ENCODE measurements at places on chromosomes 11 and 22. TPM values are rescaled to one million over a fixed set of nuclear protein-coding genes. Genes with fewer than 3 reads are reported as not detected.

GRCh38 chr11:34104680-34105078 is 750 bp upstream of the NAT10 start:
- DNase-seq, result no peak

DNA sequence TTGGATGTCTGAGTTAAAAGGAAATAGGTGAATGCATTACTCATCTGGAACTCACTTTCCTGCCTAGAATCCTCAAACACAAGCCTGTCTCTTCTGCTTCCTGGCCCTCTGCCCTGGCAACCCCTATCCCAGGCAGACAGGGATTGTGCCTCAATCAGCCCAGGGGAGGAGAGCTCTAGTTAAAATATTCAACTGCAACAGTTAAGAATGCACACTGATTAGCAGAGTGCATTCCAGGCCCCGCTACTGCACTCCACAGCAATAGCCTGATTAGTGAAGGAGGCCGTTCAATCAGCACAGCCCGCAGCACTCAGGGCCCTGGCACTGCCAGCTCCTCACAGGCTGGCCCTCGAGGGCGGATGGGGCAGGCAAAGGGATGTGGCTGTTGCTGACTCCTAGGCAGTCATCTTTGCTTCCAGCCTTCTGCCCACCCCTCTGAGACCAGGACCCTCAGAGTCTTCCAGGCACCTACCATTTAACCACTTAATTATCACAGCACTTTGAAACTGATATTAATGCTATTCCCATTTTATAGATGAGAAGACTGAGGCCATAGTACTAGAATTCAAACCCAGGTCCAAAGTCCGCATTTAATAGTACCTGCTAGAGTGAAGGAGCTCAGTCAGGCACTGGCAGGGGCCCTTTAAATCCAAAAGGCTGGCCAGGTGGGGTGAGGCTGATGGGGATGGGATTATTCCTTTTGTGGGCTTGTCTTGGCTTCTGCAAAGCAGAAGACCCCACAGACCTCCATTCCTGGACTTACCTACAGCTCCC is 435.3 kb downstream of the SOX6 start:
- DNase-seq, result no peak

GRCh38 chr22:45586651-45587405 is 84.1 kb downstream of the FBLN1 start:
- no peak for DNase-seq

- DNase-seq, result no peak
These were observed 564.7 kb downstream of the KCNA4 start for GRCh38 chr11:29452146-29452545.

DNA sequence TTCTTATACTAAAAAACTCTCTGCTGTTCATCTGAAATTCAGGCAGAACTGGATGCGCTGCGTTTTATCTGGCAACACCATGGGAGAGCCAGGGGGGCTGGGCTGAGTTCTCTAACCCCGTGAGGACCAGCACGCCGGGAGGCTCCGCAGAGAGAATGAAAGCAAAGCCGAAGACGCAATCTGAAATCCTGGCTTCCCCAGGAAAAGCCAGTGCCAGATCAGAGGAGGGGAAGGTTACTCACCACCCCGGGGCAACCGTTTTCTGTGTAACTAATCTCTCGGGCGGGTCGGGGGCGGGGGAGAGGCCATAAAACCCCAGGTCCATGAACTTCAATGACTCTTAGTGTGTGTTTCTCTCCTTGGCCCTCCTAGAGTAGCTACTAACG is 99.4 kb downstream of the SHANK2 start:
- DNase-seq, result no peak

DNA sequence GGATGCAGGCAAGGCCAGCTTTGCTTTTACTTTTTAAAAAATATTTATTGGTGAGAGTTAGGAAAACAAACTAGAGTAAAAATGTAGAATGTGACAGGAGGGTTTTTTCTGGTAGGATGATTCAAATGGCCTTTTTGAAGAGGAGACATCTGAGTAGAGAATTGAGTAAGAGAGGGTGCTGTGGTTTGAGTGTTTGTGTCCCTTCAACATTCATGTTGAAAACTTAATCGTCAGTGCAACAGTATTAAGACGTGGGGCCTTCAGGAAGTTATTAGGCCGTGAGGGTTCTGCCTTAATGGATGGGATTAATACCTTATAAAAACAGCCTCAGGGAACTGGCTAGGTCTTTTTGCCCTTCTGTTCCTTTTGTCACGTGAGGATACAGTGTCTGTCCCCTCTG is 288.8 kb upstream of the C11orf87 start:
- no peak for DNase-seq

DNA sequence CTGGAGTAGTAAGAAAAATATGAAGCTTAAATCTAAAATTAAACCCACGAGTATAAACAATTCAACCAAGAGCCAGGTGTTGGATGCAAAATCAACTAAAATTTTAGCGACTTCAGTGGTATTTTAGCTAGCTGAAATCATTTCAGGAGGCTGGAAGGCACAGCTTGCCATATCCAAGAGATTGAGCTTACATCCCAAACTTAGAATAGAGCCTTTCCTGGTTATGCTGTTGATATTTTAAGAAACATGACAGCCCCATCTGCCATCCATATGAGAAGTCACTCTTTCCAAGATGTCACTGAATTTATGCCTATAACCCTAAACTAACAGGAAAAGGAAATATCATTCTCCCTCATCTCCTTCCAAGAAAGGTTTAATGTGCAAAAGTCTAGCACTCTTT is 334.0 kb downstream of the KCNA4 start:
- DNase-seq, result no peak

DNA sequence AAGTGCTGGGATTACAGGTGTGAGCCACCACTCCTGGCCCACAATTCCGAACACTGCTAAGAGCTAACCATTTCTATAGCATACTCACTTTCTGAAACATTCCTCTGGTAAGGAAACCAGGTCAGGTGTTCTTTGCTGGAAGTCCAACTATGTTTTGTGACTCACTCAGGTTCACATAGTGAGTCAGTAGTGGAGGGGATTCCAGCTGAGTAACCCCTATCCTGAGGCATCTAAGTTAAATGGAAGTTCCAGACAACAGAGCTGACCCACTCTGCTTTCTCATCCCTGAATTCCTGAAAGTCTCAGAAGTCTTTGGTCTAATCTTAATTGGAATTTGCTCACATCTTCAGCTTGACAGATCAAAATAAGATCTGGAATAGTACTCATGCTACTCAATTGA is 3.0 kb upstream of the CHRNA10 start:
- DNase-seq, result no peak

DNA sequence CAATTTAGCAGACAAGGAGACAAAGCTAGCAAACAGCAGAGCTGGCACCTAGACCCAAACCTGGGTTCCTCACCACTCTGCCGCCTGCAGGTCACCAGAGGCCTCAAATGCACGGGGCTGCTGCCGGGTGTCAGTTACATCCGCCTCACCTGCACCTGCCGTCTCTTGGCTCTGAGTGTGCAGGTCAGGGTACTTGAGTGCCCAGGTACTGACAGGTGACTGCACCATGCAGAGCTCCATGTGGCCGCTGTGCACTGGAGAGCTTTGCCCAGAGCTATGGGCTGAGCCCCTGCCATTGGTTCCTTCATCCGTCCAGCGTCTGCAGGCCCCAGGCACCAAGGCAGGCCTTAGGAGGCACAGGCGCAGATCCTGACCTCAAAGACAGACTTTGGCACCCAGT is 35.0 kb downstream of the PDGFB start:
- DNase-seq, result no peak

GRCh38 chr22:19696504-19697276 is 17.6 kb upstream of the SEPTIN5 start:
- DNase-seq, result no peak

DNA sequence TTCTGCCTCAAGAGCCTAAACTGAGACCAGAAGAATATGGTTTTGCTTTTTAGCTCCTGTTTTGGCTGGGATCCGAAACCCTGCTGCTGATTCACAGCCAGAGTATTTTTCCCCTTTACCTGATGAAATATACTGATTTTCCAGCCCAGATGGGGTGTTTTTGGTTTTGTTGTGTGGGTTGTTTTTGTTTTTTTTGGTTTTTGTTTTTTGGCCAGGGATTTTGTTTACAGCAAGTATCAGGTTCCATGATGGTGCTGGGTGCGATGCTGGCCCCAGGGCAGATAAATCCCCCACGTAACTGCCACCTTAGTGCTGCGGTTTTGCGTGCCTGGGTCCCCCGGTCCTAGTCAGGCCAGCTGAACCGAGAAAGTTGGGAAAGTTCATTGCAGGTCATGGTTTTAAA is 103.7 kb downstream of the ZBTB16 start:
- DNase-seq, result no peak

GRCh38 chr22:49084206-49084605 is 743.5 kb downstream of the BRD1 start:
- peak; percentile 8 for DNase-seq

DNA sequence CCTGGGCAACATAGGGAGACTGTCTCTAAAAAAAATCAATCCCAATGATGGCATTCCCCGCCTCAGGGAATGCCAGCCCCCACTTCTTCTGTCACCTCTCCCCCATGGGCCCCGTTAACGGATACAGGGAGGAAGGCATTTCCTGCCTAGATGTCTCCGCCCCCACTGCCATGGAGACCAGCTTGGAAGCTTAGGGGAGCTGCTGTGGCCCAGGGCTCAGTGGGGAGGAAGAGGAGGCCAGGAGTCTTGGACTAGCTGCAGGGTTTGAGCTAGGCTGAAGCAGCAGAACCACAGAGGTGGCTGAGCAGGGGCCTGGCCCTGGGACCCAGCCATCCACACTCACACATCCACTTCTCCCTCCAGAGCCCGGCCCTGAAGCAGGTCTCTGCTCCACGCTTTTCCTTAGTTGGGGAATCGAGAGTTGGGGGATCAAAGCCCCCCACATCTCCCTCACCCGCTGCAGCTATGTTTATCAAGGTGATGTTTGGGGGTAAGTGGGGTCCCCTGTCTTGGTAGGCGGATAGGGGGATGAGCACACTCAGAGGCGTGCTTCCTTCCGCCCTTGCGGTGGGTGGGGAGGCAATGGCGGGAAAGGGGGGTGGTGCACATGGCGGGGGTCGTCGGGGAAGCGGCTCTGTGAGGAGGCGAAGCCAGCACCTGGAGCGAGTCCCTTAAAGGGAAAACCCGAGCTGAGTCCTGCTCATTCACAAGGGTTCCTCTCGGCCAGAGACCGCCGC is at the start of gene C22orf15:
C22orf15 (plus strand) TSS at position 149 of the 737 bp plus-strand sequence; CDS start at position 466, 317 bp downstream.
- DNase-seq, result peak; percentile 35

GRCh38 chr11:112226831-112227401 is 688 bp downstream of the PTS start:
- DNase-seq, result no peak

- DNase-seq, result no peak
These were observed 693 bp downstream of the NFAM1 start for GRCh38 chr22:42431401-42432019.

GRCh38 chr22:37632174-37633088 is 7.0 kb upstream of the SH3BP1 start:
- DNase-seq, result peak; percentile 69

- no peak for DNase-seq
These were observed 114.9 kb downstream of the ARHGAP32 start for GRCh38 chr11:129077191-129077590.

GRCh38 chr11:77882396-77882795 is 61.5 kb downstream of the AAMDC start:
- DNase-seq, result no peak

- no peak for DNase-seq
These were observed 48.7 kb downstream of the RPS6KA4 start for GRCh38 chr11:64407630-64408029.

GRCh38 chr22:39242595-39243438 is 2.0 kb downstream of the PDGFB start:
- DNase-seq, result peak; percentile 63

GRCh38 chr11:88402784-88403183 is 65.2 kb upstream of the CTSC start:
- DNase-seq, result no peak

DNA sequence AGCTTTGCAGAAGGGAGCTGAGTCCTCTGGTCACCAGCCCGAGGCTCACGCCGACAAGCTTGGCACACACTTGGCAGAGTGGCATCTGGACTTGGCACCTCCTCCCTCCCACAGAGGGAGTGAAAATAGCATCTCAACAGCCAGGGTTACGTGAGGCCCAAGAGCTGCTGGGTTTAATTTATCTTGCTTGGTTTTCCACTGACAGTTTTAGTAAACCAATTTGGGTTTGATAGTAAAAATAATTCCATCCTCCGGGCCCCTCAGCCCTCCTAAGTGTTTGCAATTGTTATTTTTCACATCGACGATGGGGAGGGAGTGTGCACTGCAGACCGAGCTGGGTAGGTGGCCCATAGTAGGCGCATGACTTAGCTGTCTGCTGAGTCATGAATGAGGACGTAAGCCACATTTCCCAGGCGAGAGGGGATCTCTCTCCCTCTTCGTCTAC is 107.6 kb upstream of the ASPHD2 start:
- no peak for DNase-seq

- DNase-seq, result no peak
These were observed 92.2 kb downstream of the LUZP2 start for GRCh38 chr11:24589064-24589463.

GRCh38 chr11:129972611-129973010 is 30.0 kb downstream of the PRDM10 start:
- DNase-seq, result no peak

DNA sequence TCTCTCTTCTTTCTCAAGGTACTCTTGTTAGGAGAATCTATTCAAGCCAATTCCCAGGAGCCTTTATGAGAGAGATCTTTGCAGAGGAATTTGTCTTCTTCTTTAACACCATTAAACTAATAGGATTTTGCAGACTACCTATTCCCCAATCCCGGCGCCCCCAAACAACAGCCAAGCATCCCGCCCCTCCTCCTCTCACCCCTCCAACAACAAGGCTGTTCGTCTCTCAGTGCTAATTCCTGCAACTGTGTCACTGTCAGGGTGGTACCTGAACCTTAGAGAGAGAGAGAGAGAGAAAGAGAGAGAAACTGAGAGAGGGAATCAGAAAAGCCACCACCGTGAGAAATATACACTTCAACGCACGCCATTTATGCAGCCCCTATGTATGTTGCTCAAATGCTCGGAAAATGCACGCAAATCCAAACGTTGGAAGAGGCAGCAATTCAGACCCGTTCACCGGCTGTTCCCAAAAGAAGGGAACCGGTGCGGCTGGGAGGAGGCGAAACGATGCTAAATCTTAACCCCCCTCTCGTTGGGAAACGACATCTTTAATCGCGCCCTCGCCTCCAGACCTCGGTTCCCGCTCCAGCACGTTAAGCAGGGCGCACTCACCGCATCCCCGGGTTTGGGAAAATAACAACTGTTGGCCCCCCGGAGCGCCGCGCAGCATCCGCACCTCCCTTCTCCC is 961 bp downstream of the KCNA4 start:
- DNase-seq, result no peak

MMP1 gene
- not detected for total RNA-seq

ARL14EP gene
- 51.8 TPM for total RNA-seq

OR4A16 gene
- total RNA-seq, result not detected

COMT gene
- 78.5 TPM for total RNA-seq

FXYD2 gene
- total RNA-seq, result 1.1 TPM

GPHA2 gene
- total RNA-seq, result not detected

DDX6 gene
- total RNA-seq, result 178 TPM

KCNQ1 gene
- 9.1 TPM for total RNA-seq

OVOL1 gene
- 0.09 TPM for total RNA-seq

DKK3 gene
- not detected for total RNA-seq

SCN3B gene
- total RNA-seq, result not detected

OR5T3 gene
- total RNA-seq, result not detected

PTPRJ gene
- 20.8 TPM for total RNA-seq

RBMXL2 gene
- not detected for total RNA-seq

DGCR6L gene
- 24.8 TPM for total RNA-seq

KCNJ1 gene
- not detected for total RNA-seq
